Suppressor macrophage (primary cell): ENCODE measurements at places on chromosomes 6 and 20.

DNA sequence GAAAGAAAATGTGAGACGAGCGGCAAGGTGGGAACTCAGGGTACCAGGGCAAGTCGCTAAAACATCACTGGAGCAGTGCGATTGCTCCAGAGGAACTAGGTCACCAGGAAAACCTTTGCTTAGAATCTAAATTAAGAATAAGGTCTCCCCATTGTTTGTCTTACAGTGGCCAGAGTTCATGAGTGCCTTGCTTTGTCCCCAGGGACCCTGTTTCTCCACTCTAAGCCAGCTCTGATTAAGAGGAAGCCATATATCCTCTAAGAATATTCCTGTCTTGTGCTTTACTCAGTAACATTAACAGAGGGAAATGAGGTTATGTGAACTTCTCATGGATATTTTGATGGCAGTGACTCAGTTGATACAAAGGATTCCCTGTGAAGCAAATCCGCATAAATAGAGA lies 305.8 kb downstream of the CD83 start:
- no peak for DNase-seq

DNA sequence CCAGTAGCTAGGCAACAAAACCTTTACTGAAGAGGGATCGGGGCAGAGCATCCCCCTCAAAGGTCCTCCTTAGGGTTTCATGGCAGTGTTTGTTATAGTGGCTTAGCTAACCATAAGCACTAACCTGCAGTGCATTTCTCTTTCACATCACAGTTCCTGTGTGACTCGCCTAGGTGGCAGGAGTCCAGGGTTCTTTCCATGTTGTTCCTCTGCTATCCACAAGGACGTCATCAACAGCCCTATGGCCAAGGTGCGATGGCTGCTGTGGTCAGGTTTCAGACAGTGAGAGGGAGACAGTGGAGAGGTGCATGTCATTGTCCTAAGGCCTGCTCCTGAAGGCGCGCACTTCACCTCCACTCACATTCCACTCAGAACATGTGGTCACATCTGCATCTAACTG lies 38.8 kb upstream of the FOXA2 start:
- DNase-seq = no peak

GRCh38 chr6:38631186-38631783 lies 8.4 kb downstream of the BTBD9 start:
- peak; percentile 8 for DNase-seq

- DNase-seq = no peak
Measured at GRCh38 chr6:128305976-128306375, 214.4 kb downstream of the PTPRK start.

- no peak for DNase-seq
Measured at GRCh38 chr6:125294036-125294435, 7.7 kb downstream of the HDDC2 start.

- DNase-seq = no peak
Measured at GRCh38 chr6:134103006-134103405, 50.6 kb upstream of the SLC2A12 start.

GRCh38 chr6:3230900-3231246 lies 3.4 kb upstream of the TUBB2B start:
- DNase-seq = no peak

DNA sequence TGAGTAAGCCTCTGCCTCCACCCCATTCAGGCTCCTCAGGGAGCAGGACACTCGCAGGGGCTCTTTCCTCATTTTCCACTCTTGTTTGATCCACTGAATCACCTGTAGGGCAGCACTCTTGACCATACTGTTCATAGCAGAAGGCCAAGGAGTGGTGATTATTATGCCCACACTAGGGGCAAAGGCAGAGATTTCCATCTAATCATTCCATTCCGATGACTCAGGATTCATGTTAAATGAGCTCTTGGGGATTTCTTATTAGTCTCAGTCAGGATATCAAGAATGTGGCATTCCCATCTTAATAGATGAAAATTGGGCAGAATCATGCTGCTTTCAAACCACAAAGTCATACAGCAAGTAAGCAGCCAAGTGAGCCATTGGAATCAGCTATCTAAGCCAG lies 101.9 kb upstream of the MOCS1 start:
- DNase-seq = no peak

DNA sequence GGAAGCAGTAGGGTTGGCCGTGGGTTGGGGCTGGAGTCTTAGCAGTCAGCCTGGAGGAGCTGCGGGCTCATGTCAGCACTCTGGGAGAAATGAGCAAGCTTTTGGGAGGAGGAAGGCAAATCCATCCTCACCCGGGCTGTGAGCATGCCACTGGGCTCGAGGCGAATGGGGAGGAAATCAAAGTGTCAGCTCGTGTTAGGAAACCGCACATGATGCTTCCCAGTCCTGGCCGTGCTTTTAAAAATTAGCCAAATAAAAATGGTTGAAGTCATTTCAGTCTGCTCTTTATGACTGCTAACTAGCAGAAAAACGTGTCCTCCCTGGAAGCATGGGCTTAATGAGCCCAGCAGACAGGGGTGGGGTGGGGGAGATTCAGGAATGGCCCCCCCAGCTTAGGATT lies 98.1 kb downstream of the NFATC2 start:
- no peak for DNase-seq

- no peak for DNase-seq
Measured at GRCh38 chr6:142728364-142728763, 216.6 kb downstream of the HIVEP2 start.

DNA sequence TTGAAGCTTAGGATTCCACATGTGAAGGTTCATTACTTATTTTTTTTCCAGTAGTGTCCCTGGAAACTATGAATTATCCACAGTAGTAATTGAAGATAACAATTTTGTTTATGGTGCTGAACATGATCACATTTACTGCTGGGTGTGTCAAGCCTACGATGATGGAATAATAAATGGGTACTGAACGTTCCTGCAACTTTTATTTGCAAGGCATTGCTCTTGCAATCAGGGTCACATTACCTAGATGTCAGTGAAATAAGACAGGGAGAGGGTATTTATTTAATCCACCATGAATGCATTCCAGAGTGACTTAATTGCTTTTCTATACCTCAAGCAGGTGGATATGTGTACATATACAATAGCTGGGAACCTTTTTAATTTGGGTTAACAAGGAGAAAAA lies 27.0 kb upstream of the MLIP start:
- no peak for DNase-seq

DNA sequence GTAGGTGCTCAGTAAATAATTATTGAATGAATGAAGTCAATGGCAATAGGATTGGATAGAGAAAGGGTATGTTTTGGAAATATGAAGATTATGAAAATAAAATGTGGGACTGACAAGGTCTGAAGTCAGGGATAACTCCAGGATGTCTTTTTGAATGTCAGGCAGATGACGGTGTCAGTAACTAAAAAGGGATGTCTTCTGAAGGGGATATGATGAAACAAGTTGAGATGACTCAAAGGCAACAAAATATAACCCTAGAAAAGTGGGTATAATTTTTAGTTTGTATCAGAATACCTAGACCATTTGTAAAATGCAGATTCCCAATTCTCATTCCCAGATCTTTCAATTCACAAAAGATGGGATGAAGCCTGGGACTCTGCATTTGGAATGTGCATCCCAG lies 257.3 kb upstream of the SGK1 start:
- DNase-seq = peak; percentile 57

DNA sequence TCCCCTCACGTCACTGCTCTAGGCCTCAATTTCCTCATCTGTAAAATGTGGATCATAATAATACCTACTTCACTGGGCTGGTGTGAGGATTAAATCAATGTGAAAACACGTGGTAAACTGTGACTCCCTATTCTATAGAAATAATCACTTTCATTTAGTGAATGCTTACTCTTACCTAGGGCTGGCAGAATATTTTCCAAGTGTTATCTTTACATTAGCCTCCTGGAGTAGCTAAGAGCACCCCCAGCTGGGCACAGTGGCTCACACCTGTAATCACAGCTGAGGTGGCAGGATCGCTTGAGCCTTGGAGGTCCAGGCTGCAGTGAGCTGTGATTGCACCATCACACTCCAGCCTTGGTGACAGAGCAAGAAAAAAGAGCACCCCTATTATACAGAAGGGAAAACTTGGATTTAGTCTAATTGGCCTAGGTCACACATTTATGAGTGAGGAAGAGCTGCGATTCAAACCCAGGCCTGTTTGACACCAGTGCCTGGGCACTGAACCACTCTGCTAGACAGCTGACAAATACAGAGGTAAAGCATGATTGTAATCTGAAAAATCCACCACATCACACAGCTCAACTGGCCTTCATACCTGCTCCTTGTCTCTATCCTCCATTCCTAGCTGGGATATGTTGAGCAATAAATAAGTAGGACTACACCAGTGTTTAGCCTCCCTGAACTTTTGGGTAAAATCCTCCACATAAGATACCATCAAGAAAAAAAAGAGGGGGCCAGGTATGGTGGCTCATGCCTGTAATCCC lies 1.4 kb upstream of the SNTA1 start:
- DNase-seq = no peak

DNA sequence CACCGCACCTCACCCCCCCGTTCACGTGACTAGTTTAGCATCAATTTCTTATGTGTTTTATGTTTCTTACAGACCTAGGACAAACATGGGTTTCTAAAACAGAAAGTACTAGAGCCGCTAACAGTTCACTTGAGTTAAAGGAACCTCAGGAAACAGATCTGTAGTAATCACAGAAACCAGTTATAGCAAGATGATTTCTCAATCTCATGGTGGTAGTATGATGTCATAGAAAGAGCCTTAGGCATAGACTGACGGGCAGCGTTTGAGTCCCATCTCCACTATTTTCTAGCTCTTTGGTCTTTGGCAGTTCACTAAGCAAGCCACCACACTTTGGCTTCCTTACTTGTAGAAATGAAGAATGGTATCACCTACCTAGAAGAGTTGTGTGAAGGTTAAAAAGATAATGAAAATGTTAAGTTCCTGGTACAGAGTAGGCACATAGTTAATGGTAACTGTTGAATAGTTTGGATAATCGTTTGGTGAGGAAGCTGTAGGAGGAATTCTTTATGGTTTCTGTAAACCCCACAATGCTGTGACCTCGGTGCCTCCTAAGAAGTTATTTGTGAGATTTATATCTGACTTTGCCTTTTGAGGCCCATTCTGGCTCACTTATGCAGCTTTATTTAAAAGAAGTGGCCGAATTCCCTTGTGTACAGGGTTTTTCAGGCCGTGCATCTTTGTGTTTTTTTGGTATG lies 21.3 kb downstream of the CTNNBL1 start:
- DNase-seq = peak; percentile 47

DNA sequence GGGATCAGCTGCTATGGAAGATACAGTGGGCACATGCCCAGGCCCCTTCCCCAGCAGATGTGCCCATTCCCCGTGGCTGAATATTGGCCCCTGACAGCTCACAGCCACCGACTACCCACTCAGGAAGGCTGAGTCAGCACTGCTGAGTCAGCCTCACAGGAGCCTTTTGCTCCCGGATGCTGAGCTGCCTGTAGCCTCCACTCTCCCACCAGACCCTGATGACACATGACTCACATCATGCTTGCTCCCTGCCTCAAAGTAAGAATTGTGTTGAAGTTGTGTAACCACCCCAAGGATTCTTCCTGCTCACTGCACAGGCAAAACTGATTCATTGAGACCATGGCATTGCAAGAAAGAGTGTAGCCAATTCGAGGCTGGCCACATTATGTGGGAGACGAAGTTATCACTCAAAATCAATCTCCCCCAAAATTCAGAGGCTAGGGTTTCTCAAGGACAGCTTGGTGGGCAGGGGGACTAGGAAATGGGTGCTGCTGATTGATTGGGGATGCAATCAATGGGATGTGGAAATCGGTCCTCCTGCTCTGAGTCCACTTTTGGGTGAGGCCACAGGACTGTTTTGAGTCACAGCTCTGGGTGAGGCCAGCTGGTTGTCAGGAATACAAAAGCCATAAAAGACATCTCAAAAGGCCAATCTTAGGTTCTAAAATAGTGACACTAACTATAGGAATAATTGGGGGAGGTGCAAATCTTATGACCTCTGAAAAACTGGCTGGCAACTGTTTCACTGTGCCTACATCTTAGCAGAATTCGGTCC lies 556.6 kb upstream of the CDH4 start:
- DNase-seq = peak; percentile 59

DNA sequence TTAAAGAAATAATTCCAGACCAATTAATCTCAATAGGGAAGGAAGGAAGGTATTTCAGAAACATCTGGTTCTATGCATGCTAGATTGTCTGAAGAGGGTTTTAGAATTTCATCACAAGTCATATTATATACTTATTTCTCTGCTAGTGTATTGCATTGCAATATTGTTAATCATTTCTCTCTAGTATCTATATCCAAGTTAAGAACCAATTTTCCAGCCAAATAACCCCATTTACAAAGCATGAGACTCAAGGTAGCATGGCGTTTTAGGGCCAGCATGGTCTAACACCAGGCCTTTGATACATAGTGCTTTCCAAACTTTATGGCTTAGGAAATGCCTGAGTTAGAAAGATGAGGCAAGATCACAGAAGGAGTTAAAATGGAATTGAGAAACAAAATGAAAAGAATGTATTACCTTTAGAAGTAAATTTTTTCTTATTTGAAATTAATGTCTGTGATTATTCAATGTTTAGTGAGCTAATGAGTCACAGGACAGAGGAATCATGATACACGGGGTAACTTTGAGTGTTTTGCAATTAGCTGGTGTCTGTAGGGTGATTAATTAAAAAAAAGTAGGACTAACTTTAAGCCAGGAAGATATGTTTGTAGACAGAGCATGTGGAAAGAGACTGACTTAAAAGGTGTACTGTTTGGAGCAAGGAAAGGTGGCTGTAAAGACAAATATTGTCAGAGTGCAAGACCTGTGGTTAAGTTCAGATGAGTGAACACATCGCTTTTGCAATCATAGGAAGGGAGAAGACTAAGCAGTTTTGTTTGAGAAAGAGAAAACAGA lies 1006.2 kb upstream of the CITED2 start:
- DNase-seq = no peak

DNA sequence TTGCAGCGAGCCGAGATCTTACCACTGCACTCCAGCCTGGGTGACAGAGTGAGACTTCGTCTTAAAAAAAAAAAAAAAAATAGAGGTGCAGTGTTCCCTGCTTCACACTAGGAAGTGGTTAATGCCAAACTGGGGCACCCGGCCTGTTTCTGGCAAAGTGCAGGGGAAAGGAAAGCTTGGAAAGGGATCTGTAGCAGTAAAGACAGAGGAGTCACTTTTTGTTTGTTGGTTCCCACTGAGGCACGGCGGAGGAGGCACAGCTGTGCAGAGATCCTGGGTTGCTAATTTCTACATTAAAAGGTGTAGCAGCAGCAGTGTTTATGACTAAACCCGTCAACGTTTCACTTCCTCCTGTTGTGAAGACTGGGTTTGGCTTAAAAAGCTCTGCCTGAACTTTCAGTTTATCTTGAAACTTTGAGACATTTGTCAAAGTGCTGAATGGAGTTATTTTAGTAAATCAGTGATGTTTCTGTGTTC lies 125.6 kb downstream of the CARMIL1 start:
- peak; percentile 42 for DNase-seq

- DNase-seq = no peak
Measured at GRCh38 chr6:129583866-129584265, 126.1 kb downstream of the ARHGAP18 start.

- no peak for DNase-seq
Measured at GRCh38 chr6:143840595-143841265, 2.4 kb upstream of the LTV1 start.

- DNase-seq = no peak
Measured at GRCh38 chr6:22966691-22967422, 397.5 kb downstream of the HDGFL1 start.

DNA sequence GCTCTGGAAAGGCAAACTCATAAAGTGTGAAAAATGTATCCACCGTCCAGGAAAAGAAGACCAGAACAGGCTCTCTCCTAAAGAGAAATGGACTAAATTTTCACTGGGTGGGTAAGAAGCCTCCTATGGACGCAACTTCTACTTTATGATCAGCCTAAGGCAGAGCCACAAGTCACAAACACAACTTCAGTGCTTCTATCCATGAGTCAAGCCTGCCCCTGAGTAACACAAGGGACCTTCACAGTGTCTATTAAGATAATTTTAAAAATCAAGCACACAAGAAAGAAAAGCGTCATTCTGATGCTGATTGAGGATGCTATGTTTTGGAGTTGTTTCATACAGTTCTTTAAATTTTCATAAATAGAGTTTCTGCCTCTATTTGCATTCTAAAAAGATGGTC lies 601.7 kb upstream of the ARID1B start:
- no peak for DNase-seq
